RPMI8226 (cell line): ENCODE measurements at places on chromosomes 11 and 22.

DNA sequence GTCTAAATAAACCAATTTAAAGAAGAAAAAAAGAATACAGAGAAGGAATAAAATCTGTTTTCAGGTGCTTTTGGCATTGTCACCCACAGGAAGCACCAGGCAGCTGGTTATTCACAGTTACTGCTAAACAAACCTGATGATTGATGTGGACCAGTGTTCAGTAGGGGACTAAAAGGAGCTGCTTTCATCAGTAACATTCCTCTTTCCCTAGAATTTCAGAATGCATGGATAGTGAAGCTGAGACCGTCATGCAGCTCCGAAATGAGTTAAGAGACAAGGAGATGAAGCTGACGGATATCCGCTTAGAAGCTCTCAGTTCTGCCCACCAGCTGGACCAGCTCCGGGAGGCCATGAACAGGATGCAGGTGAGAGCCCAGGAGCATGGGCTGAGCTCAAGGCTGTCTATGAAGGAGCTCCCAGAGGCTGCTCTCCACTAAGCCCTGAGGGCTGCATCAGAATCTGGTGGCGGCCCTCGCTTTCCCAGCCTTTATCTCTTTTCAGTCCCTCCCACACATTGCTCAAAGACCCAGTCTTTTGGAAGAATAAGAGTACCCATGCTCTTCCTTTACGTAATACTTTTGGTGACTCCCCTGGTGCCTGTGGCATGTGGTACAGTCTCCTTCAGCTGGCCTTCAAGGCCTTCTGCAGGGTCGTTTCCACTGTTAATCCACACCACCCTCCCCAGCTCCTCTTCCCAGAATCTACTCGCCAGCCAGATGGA is 69.5 kb downstream of the DBX1 start:
- no peak for DNase-seq

DNA sequence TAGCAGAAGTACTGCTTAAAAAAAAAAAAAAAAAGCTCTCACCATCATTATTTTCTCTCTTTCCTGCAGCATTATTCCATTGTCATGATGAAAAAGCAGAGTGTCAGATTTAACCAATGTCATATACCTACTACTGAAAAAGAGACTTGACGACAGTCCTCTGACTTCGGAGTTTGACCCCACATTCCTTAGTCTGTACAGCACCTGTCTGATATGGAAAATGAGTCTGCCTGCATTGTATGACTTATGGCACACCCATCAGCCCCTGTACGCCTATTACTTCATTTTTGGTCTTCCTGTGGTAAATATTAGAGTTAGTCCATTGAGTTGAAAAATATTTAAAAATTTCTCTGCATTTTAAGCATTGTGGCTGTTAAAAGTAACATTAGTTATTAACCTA is 54.5 kb upstream of the NOX4 start:
- DNase-seq: no peak

GRCh38 chr11:121372671-121373429 is 79.3 kb upstream of the SORL1 start:
- DNase-seq: peak; percentile 46

DNA sequence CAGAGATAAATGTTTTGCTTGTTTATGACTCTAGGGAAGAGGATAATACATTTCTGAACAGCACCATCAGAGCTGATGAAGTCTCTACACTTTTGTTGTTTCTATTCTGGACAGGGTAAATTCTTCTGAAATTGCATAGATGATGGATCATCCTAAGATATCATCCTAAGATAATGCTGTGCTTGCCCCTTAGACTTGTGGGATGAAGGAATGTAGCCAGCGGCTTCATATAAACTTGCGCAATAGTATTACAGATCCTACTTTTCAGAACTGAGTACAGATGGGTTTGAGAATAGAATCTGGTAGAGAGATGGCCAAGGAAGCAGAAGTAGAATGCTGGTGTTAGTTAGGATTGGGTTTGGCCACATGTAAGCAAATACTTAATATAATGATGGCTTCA is 61.0 kb downstream of the NCAM1 start:
- DNase-seq: no peak

DNA sequence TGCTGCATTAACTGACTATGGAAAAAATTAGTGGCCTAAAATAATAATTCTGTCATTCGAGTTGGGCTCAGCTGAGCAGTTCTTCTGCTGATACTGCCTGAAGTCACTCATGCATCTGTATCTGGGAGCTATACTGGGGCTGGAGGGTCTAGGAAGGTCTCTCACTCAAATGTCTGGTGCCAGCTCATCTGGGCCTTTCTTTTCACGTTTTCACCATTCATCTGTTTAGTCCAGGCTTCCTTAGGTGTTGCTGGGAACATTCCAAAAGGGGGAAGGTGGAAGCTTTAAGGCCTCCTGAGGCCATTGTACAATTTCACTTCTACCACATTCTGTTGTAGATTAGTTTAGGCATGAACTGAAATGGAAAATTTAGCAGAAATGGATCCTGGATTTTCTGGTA is 28.0 kb downstream of the YAP1 start:
- DNase-seq: no peak

- peak; percentile 14 for DNase-seq
Observed at GRCh38 chr11:134762248-134763029, 350.4 kb upstream of the B3GAT1 start.

- DNase-seq: peak; percentile 26
Observed at GRCh38 chr11:10934293-10934860, 76.5 kb upstream of the ZBED5 start.

DNA sequence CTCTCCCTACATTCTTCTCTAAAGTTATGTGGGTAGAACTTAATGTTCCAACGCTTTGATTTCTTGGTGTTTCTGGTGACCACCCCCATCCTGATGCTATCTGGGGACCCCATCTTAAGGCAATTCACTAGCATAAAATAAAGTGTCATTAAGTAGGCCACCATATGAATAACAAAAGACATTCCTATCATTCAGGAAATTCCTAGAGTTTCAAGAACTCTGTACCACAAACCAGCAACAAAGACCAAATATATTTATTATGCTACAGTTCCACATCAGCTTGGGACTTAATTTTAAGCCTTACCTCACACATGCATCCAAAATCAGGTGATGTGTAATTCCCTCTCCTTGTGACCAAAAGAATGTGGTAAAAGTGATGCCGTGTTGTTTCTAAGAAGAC is 254.6 kb upstream of the LRRC4C start:
- DNase-seq: no peak

DNA sequence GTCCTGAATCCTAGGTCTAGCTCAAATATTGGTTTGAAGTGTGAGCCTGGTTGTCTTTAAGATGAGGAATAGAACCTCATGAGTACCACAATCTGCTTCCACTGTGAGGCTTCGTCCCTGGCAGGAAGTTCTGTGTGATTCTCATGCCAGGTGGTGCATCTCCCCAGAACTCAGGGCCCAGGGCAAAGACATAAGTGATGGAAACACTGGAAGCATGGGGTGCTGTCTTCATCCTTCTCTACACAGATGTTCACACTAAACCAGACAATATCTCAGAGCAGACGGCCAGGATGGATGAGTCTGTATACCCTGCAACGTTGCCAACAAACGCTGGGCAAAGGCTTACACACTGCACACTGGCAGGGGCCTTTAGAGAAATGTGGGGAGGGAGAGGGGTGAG is 475.9 kb upstream of the B3GAT1 start:
- DNase-seq: no peak

GRCh38 chr11:134062265-134063123 is 6.4 kb upstream of the JAM3 start:
- DNase-seq: peak; percentile 17

GRCh38 chr11:44983786-44984185 is 33.1 kb upstream of the TP53I11 start:
- no peak for DNase-seq

GRCh38 chr11:1297011-1297575 is 12.3 kb downstream of the TOLLIP start:
- DNase-seq: no peak

GRCh38 chr11:47132490-47132889 is 44.2 kb downstream of the ARFGAP2 start:
- no peak for DNase-seq

DNA sequence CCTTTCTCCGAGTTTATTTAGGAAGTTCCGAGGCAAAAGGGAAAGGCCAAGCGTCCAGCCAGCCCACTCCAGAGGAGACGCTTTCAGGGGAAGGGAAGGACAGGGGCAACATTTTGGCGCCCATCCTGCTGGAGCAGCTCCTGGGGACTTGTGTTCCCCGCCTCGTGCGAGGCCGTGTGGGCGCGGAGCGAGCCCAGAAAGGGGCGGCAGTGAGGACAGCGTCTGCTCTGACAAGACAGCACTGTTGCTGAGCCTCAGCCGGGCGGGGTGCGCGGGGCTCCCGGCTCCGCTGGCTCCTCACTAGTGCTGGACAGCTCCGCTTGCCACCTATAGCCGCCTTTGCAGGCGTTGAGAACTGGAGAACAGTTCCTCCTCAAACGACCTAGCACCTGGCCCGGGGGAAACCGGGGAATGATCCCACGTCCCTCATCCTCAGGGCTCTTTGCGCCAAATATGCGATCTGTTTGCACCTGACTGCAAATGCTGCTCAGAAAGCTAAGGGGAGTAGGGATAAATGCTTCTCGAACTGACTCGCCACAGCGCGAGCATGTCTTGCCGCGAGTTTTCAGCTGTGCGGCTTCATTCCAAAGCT is 722 bp upstream of the GUCY1A2 start:
- peak; percentile 14 for DNase-seq

DNA sequence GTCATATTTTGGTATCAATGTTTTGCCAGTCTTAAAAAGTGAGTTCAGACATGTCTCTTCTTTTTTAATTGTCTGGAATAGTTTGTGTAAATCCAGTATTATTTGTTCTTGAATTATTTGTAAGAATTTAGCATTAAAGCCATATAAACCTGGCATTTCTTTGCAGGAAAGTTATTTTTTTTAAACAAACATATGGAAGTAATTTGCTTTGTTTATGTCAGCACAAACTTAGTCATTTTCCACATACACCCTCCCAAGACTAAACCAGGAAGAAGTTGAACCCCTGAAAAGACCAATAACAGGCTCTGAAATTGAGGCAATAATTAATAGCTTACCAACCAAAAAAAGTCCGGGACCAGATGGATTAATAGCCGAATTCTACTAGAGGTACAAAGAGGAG is 9.1 kb upstream of the CCDC81 start:
- DNase-seq: no peak

- no peak for DNase-seq
Observed at GRCh38 chr22:42990131-42990838, 24.7 kb downstream of the PACSIN2 start.

- DNase-seq: no peak
Observed at GRCh38 chr11:93974759-93975158, 46.4 kb upstream of the HEPHL1 start.

GRCh38 chr11:118705791-118706545 is 26.5 kb upstream of the TREH start:
- DNase-seq: no peak

DNA sequence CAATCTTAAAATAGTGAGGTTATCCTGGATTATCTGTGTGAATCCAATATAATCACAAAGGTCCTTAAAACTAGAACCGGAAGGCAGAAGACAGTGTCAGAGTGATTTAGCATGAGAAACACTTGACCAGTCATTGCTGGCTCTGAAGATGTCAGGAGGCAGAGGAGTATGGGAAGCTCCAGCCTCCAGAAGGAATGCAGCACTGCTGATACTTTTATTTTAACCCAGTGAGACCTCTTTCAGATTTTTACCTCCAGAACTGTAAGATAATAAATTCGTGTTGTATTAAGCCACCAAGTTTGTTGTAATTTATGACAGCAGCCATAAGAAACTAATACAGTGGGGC is 134.4 kb upstream of the ZC3H12C start:
- no peak for DNase-seq

GRCh38 chr11:66281001-66281400 is 3.0 kb downstream of the CNIH2 start:
- DNase-seq: no peak

DNA sequence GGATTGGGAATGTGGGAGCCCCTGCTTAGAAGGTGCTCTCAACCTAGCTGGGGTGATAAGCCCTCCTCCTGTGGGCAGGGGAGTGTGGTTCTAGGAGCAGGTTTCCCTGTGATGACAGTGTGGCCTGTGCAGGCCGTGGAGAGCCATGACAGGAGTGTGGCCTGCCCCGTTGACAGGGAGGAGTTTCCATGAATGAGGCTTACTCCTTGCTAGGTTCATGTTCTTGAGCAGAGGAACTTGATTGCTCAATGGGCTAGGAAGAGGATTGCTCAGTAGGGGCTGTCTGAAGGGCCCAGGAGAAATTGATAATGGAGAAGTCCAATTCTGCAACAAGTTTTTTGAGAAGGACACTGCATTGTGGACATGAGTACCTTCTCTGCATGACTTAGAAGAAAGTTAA is 92.0 kb downstream of the PPP6R3 start:
- no peak for DNase-seq

DNA sequence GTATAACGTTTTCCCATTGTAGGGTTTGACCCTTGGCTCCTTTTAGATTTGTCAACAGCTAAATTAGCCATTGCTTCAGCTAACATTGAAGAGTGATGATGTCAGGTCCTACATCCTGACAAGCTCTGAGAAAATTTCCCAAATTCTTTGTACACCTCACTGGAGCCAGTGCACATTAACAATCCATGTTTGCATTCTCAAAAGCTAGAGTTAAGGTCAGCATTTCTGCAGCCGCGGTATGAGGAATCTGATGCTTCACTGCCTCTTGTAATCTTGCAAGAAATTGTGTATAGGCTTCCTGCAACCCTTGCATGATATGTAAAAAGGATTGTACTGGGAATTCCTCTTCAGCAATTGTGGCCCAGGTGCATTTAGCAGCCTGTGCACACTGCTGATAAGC is 33.1 kb upstream of the NCAM1 start:
- no peak for DNase-seq

DNA sequence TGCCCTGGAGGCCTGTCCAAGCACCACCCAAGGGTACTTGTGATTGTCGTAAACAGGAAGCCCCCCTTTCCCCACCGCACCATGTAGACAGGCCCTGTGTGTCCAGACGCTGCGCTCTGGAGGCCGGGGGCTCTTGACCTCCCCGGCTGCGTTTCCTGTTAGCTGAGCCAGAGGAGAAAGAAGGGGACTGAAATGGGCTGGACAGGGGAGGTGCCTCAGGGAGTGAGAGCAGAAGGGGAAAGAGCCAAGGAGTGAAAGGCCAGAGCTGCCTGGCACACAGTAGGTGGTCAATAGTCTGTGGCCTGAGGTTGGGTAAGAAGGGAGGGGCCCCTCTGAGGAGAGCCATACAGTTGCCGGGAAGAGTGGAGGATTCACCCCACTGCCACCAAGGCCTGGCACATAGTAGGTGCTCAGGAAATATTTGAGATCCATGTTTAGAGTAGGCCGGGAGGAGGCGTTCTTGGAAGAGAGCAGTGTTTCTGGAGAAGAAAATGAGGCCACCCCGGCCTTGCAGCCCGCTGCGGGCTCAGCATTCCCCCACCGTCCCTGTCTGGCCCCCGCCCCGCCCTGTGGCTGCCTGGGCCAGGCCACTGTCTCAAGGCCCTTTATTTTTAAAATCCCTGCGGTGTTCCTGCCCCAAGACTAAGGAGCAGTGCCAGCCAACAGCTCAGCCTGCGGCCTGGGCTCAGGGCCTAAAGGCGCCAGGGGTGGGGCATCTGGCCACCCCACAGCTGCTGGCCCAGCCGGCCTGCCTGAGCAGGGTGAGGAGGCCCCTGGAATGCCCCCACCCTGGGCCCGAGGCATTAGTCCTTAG is 13.6 kb upstream of the CDC42EP1 start:
- DNase-seq: no peak

- DNase-seq: no peak
Observed at GRCh38 chr22:37219533-37219932, 7.3 kb upstream of the SSTR3 start.

GRCh38 chr22:23969071-23969470 is 2.4 kb downstream of the DDTL start:
- no peak for DNase-seq
